ENCODE measurements at places on chromosomes 11 and 22. TPM values are rescaled to one million over a fixed set of nuclear protein-coding genes. Genes with fewer than 3 reads are reported as not detected.

The TIMP3 gene
- polyA plus RNA-seq: 558 TPM

The SSTR3 gene
- polyA plus RNA-seq: not detected

The PDGFB gene
- polyA plus RNA-seq: 0.13 TPM

The MAFF gene
- 14.8 TPM for polyA plus RNA-seq

The MYOD1 gene
- polyA plus RNA-seq: not detected

The TBX10 gene
- not detected for polyA plus RNA-seq

The GPHA2 gene
- not detected for polyA plus RNA-seq

The C11orf21 gene
- polyA plus RNA-seq: not detected

The L3MBTL2 gene
- 17.8 TPM for polyA plus RNA-seq

The PRSS23 gene
- 258 TPM for polyA plus RNA-seq

The RASSF10 gene
- not detected for polyA plus RNA-seq

The AQP11 gene
- 1.2 TPM for polyA plus RNA-seq

The VSIG2 gene
- polyA plus RNA-seq: not detected

The OR5P2 gene
- 0.40 TPM for polyA plus RNA-seq

The OR52I1 gene
- not detected for polyA plus RNA-seq

The GVQW3 gene
- polyA plus RNA-seq: 1.3 TPM

The SLC15A3 gene
- polyA plus RNA-seq: 14.1 TPM

The POU2AF2 gene
- polyA plus RNA-seq: not detected

The FOLH1 gene
- polyA plus RNA-seq: not detected
